ENCODE measurements at places on chromosomes 5 and 9.

- no peak for DNase-seq
These were observed 93.3 kb upstream of the ZNF366 start for GRCh38 chr5:72600391-72600981.

DNA sequence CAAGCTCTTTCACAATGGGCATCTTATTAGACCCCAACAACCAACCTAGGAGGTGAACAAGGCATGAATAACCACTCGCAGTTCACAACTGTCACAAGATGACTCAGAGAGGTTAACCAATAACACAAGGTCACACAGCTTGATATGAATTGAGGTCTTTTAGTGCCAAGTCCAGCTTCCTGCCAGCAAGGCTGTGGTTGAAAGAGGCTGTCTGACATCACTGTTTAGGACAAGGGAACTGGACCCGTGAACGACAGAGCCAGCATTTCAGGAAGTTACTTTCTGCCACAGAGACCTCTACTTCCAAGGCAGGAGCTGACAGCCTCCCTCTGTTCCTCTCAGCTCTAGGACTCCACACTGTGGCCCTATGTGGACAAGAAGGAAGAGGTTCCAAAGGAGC lies 53.4 kb upstream of the ALDH1B1 start:
- no peak for DNase-seq

DNA sequence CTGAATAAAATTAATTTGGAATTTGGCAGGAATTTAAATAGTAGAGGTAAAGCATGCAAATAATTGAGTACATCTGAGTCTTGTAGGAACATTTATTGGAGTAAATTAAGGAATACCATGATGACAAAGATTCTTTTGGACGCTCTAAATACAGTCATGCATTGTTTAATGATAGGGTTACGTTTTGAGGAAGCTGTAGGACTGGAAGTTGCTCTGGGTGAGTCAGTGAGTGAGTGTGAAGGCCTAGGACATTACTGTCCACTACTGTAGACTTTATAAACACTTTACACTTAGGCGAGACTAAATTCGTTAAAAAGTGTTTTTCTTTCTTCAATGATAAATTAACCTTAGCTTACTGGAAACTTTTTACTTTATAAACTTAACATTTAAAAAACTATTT lies 113.0 kb downstream of the FAM170A start:
- DNase-seq, result no peak

- DNase-seq, result peak; percentile 35
These were observed 226.2 kb downstream of the CACNA1B start for GRCh38 chr9:138103849-138104206.

DNA sequence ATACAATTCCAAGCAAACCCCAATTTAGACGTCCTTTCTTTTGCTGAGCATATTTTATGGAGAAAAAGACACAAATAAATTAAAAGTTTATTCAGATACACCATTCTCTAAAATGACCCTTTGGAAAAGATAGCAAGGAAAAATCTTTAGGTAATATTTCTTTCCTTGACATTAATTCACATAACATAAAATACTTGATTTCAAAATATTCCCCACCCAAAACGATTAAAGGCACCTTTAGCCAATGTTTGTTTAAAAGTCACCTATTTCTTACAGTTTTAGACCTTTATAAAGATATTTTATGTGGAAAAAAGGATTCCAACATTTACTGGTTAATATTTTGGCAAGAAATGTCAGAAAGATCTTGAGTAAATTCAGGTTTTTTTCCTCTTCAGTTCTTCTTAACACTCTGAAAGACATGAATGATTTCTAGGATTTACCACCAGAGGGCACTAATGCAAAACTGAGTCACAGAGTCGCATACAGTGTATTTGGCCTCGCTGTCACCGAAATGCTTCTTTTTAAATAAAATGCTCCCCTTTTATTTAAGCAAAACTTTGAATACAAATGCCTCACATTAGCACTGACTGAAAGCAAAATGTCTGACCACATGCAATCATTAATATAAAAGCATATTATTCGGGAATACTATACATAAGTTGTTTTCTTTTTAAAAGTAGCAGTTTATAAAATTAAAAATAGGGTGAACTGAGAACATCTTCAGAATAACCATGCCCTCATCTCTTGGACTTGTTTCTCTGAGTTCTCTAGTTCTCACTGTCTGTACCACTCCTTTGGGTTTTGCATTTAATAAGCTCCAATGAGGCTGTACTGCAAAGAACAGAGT lies 122.5 kb downstream of the SLC1A3 start:
- DNase-seq, result no peak

DNA sequence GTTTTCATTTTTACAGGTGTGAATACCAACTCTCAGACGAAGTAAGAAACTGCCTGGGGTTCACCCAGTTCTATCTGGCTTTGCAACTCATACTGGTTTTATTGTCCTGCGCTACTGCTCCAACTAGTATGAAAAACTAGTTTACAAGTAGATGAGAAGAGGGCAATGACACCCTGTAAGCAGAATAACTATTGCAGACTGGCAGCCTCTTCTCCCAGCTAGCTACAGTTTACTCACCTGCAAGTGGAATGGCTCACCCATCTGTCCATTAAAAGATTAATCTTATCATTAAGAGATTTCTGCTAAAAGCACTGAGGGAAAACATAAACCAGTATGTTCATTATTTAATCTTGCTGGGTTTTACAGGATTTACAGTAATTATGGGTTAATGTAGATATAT lies 113.4 kb downstream of the FRMD3 start:
- no peak for DNase-seq

- no peak for DNase-seq
These were observed 139.2 kb upstream of the SMARCA2 start for GRCh38 chr9:1875921-1876448.

- no peak for DNase-seq
These were observed 787.1 kb upstream of the CTNND2 start for GRCh38 chr5:12691330-12691729.

DNA sequence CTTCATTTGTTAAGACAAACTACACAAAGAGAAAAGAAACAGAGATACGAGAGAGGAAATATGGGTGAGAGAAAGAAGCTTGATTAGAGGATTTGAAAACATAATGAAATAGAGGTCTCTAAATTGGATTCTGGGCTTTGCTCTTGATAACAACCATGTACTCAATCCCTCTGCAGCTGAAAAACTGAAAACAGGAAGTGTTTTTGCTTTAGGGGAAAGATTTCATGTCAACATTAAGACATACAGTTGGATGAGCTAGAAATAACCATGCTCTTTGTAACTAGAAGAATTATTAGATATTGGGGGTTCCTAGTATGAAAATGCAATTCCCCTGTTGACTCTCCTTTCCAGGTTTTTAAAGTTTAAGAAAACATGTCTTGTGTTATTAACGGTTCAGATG lies 21.9 kb downstream of the CRHBP start:
- no peak for DNase-seq

DNA sequence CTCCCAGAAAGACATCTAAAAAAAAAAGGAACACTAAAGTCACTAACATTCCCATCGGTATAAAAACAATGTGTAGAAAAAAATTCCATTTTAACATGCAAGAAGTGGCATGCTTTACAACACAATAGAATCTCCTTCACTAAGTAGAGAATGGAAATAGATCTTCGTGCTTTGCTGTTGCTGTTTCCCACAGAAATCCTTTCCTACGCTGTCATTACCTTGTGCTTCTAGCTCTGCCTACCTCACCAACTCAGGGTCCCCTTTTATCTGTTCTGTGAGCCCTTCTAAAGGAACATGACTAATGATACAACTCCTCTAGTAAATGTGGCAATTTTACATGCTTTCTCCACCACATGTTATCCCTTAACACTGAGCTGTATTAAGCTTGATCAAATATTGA lies 202.9 kb downstream of the MCTP1 start:
- no peak for DNase-seq

- peak; percentile 56 for DNase-seq
These were observed 46.5 kb downstream of the P4HA2 start for GRCh38 chr5:132181011-132181629.

DNA sequence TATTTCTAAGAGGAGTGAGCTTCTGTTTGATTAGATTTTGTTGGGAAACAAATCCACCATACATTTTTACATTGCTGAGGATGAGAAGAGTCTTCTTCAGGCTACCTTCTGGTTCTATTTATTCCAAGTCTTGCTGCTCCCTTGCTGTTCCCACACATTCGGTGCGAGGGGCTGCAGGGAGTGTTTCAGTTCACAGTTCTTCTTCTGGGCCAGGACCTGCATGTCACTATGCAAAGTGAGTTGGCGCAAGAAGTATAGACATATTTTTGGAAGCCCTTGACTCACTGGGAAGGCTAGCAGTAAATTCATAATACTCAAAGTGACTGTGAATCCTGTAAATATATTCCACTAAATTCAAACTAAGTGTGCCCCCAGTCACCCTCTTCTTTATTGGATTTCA lies 657.9 kb downstream of the TAF11L14 start:
- DNase-seq, result no peak
